ENCODE measurements at places on chromosomes 3 and 15. TPM values are rescaled to one million over a fixed set of nuclear protein-coding genes. Genes with fewer than 3 reads are reported as not detected.

- no peak for DNase-seq
These were observed 160.6 kb upstream of the CHRM5 start for GRCh38 chr15:33807665-33808064.

DNA sequence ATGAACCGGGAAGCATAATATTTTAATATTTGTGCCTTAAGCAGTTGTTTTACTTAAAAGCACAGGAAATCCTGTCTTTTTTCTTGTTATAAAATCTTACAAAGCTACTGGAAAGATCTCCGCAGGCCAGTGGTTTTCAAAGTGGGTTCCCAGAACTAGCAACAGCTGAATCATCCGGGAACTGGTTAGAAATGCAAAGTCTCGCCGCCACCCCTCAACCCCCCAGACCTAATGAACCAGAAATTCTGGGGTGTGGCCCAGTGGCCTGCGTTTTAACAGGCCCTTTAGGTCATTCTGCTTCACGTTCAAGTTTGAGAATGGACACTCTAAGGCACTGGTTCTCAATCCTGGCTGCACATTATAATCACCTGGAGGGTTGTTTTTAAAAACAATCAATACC lies 74.7 kb downstream of the PDZRN3 start:
- DNase-seq = no peak

GRCh38 chr3:112004669-112005068 lies 5.9 kb downstream of the TAGLN3 start:
- DNase-seq = no peak

DNA sequence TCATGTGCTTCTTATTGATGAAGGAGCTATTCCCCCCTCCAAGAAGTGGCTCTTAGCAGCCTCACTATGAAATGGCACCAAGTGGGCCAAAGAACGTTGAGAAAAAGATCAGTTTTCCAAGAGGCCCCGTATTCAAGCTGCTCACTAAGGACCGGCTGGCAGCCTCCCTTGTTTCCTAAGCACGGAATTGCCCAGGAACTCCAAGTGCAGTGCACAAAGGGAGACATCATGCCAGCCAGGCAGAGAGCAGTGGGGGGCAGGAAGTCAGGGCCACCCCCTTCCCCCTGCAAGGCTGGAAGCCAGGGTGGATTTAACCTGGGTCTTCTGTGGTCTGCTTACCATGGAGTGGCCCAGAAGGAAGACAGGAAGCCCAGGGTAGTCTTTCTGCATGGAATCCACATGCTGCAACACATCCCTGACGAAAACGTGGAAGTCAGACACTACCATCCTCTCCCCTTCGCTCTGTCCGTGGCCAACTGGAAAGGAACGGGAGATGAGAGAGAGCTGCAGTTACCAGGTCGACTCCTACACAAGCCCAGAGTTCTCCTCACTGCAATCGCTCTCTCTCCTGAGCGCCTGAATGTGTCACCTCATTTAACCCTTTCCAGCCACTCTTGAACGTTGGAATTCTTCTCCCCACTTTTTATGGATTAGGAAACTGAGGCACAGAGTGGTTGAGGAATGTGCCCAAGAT lies 49.5 kb downstream of the ABTB1 start:
- DNase-seq = no peak

- peak; percentile 29 for DNase-seq
These were observed 1.3 kb downstream of the GNAT1 start for GRCh38 chr3:50192689-50193141.

DNA sequence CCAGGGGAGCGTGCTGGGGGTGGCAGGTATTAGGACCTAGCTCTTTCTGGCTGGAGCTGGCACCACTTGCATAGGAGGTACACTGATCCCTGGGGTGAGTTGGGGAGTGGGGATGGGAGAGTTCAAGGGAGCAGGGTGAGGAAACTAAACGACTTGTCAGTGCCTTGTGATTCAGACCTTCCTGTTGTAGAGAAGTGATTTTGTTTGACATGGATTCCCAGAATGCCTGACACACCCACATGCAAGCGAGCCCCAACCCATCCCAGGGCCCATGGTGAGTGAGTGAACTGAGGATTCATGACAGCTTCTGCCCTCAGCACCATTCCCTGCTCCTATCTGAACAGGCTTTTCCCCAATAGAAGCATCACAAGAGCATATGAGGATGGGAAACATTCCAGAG lies 15.6 kb upstream of the UBE2Q2 start:
- peak; percentile 90 for DNase-seq

- no peak for DNase-seq
These were observed 70.2 kb upstream of the HRH1 start for GRCh38 chr3:11084098-11084497.

DNA sequence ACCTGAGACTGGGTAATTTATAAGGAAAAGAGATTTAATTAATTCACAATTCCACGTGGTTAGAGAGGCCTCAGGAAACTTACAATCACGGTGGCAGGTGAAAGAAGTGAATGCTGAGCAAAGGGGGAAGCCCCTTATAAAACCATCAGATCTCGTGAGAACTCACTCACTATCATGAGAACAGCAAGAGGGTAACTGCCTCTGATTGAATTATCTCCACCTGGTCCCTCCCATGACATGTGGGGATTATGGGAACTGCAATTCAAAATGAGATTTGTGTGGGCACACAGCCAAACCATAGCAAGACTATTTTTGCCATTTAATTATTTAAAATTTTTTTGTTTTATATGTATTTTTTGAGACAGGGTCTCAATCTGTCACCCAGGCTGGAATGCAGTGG lies 27.0 kb upstream of the KCTD6 start:
- no peak for DNase-seq

GRCh38 chr3:33159981-33160380 lies 46.2 kb downstream of the CRTAP start:
- no peak for DNase-seq

DNA sequence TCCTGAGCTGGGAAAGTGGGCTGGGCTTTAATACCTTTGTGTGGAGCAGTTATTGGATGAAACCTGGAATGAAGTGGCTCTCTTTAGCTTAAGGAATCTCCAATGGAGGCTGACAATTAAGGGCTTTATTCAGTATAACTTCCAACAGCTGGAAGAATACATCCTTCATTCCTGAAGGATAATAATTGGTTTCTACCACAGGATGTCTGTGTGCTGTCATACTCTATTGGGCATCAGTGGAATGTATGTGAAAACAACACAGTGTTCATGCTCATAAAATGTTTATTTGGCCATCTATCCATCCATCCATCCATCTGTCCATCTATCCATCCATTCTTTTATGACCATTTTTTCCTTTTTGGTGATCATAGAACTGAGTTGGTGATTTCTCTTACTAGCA lies 220.7 kb upstream of the GAP43 start:
- DNase-seq = no peak

GRCh38 chr15:29970402-29970695 lies 112.4 kb upstream of the GOLGA8J start:
- DNase-seq = no peak

DNA sequence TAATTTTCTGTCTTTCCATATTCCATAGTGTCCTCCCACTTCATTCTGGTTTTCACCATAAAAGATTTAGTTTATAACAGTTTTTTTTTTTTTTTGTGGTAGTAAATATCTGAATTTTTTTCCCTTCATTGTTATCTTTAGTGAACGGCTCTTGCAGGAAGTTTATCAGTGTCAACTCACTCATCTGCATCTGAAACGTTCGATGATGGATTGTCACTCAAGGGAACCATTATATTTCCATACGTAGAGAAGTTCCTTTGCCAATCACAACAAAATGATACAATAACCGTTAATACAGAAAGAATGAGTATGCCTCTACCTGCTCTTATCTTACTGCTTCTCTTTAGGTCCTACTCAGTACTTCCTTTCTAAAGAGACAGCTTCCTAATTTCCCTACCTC lies 651.2 kb upstream of the KCNMB2 start:
- DNase-seq = no peak

- DNase-seq = peak; percentile 63
These were observed 145.4 kb upstream of the PROK2 start for GRCh38 chr3:71930056-71930991.

GRCh38 chr3:177676947-177677587 lies 479.8 kb upstream of the TBL1XR1 start:
- no peak for DNase-seq

DNA sequence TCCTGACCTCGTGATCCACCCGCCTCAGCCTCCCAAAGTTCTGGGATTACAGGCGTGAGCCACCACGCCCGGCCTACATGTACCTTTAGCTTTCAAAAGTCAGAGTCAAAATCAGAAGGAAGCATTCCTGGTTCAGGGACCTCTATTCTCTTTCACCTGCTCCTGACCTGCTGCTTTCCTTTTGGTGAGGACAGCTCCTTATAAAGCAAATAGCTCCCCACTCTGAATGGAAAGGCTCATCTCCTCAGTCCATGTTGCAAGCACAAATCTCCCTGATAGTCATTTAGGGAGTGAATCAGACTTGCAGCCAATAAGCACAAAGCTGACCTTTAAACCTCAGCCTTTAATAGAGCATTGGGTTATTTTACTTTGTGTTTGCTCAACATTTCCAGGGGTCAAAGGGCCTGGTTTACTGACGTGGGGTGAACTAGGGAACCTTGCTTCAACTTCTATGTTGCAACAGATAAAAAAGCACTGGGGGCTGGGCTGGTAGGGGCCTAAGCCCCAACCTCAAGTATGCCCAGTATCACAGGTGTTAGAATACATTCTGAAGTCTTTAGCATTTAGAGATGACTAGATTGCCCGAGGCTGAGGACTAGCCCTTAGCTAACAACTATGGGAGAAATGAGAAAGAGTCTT lies 43.1 kb downstream of the THRB start:
- no peak for DNase-seq

DNA sequence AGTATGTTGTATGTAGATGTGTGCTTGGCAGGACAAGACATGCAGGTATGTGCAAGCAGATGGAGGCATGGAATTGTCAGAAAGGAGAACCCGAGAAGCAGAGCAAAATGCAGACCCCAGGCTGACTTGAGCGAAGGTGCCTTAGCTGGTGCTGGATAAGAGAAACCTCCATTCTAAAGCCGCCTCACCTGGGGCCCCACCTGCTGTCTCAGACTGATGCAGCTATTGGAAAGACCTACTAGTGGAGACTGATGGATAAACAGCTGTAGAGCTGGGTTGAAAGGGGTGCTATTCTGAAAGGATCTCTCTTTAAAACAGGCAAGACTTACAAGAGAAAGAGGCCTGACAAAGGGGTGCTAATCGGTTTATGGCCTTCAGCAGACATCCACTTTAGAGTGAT lies 86.2 kb downstream of the EPHB1 start:
- no peak for DNase-seq

GRCh38 chr15:82909080-82909815 lies 43.3 kb downstream of the HOMER2 start:
- DNase-seq = no peak

The MORF4L1 gene
- polyA plus RNA-seq = 206 TPM

The LHFPL4 gene
- not detected for polyA plus RNA-seq

The POPDC2 gene
- 0.40 TPM for polyA plus RNA-seq

The ZPLD1 gene
- 0.29 TPM for polyA plus RNA-seq

The DLL4 gene
- polyA plus RNA-seq = not detected

The GATA2 gene
- not detected for polyA plus RNA-seq

The OR4M2 gene
- not detected for polyA plus RNA-seq

The TIMP4 gene
- polyA plus RNA-seq = 0.13 TPM

The CPNE9 gene
- polyA plus RNA-seq = not detected

All from foreskin keratinocyte (primary cell).